ENCODE measurements at places on chromosomes 16 and 17. TPM values are rescaled to one million over a fixed set of nuclear protein-coding genes. Genes with fewer than 3 reads are reported as not detected.

MYO15A gene
- total RNA-seq = not detected

SEPTIN12 gene
- not detected for total RNA-seq

C16orf74 gene
- total RNA-seq = 8.7 TPM

- DNase-seq = no peak
Observed at GRCh38 chr16:15980329-15980728, 30.9 kb downstream of the ABCC1 start.

DNA sequence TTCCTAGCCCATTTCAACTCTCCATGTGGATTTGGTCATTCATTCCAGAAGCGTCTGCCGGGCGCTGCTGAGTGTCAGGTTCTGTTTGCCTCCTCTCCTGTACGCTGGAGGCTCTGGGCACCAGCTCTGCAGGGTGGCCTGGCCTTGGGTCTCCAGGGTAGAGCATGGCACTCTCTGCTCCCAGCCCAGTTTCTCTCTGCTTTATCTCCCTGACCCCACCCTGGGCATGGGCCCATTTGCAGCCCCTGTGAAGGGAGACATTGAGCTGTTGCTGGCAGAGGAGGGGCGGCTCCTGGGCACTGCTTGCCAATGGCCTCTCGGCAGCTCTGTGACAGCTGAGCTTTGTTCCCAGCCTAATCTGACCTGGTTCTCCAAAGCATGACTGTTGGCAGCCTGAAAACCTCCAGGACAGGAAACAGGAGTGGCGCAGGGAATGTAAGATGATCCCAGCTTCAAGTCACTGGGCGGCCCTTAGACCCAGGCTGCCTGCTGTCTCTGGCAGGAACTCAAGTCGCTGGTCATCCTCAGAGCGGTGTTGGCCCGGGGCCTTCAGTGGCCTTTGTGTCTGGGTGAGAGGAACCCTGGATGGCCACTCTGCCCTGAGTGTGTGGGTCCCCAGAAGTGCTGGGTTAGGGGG lies 146.8 kb downstream of the SEC14L1 start:
- DNase-seq = peak; percentile 97

DNA sequence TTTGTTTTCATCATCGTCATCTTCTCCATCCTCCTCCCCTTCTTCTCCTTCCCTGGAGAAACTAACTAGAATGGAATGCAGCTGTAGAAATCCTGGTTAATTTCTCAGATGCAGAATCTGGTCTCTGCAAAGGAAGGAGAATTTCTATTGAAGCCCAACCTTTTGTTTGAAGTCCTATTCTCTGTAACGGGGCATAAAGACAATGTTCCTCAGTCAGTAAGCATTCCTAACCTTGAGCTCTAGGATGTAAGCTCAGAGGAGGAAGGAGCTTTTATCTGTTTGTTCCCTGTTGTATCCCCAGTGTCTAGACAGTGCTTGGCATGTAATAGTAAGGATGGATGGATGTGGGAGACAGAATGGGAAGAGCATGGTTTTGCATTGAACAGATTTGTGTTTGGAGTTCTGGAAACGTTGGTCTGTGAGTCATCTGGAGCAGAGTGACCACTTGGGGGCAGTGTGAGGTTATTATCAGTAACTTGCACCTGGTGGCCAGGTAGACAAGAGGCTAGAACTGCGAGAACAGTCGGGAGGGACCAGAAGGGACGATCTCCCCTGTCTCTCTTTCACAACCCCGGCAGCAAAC lies 363.7 kb downstream of the SNX29 start:
- DNase-seq = no peak

ARL2BP gene
- 467 TPM for total RNA-seq

DNA sequence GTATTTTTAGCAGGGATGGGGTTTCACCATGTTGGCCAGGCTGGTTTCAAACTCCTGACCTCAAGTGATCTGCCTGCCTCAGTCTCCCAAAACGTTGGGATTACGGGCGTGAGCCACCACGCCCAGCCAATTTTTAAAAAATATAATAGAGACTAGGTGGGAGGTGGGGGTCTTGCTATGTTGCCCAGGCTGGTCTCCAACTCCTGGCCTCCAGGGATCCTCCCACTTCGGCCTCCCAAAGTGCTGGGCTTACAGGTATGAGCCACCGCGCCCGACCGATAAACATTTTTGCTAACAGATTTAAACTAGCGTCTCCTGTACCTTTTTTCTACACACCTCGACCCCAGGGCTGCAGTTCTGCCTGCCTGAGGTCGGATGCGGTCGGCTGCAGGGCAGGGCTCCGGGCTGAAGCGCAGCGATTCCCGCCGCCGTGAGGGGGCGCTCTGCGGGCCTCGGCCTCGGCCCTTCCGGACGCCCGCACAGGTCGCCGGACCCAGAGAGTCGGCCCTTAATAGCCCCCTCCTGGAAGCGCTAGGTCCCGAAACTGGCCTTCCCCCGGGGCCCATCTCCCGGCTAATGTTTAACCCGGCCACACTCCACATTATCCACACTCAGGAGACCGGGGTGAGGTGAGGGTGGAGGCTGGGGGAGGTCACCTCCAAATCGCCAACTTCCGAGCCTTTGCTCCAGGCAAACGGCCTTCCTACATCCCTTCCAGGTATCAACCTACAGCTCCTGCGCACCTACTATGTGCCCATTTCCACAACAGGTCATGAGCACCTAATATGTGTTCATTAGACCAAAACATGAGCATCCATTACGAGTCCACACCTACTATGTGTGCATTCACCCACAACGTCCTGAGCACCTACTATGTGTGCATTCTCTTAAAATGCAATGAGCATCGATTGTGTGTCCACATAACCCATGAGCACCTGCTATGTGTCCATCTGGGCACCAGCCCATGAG lies 2.0 kb upstream of the GLIS2 start:
- no peak for DNase-seq

GRCh38 chr17:54085020-54085419 lies 262.3 kb downstream of the KIF2B start:
- DNase-seq = no peak

DNA sequence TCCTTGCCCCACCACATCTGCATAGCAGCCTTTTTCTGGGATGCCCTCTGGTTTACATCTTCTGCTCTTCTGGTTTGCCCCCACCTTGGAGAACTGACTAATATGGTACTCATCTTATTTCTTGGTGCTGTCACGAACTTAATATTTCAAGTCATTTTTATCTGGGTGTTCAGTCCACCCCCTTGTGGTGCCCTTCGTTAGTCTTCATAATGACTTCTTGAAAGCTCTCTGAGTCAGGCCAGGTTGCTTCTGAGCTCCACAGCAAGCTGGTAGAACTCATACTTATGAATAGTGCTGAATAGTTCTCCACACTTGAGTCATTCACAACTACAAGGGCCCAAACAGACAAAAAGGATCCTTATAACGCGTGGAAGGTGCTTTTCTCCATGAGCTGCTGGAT lies 35.8 kb upstream of the TEKT3 start:
- DNase-seq = no peak

DNA sequence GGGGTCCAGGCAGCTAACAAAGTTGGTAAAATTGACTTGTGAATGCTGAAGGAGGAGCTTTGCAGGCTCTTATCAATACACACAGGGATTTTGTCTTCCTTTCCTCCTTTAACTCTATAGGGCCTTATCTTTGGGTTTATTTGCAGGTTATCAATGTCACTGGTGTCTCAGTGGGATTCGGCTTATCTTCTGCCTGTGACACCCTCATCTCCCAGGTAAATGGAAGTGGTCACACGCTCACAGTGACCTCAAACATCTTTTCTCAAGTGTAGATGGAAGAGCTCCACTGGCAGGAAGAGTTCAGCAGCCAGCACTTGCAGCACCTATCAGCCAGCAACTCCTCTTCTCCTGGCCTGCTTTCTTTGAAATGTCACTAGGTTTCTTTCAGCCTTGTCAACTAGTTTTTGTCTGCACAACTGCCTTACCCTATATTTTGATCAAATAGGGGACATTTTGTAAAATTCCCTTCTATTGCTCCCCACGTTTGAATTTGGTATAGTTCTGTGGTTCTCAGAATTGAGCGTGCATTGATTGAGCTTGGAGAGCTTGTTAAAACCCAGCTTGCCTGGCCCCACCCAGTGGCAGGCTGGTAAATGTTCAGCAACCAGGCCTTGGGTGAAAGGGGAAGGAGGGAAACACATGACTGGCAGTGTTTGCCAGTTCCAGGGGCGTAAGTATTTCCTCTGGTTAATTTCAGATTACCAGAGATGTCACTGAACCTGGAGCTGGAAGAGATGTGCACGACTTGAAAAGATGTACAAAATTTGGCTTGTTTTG lies 12.8 kb downstream of the SLC47A1 start:
- no peak for DNase-seq

DNA sequence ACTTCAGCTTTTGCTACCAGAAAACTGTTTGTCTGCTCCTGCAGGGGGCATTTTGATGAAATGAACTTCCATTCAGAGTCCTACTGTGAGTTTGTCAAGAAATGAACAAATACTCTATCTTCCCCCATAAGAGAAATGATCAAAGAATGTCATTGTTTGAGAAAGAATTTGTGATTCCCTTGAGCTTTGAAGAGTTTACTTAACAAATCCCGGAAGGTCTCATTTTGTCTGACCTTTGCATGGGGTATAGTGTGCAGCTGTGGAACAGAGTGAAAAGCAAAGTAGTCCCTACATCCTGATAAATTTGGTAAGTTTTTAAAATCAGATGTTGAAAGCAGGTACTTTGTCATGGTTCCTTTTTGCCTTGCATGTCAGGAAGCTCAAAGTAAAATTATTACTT lies 178.0 kb downstream of the ABCC12 start:
- DNase-seq = no peak

GRCh38 chr17:73284354-73284753 lies 22.7 kb upstream of the CPSF4L start:
- no peak for DNase-seq

- DNase-seq = no peak
Observed at GRCh38 chr17:4533523-4534504, 21.4 kb downstream of the MYBBP1A start.

GRCh38 chr16:74601126-74601871 lies 5.6 kb downstream of the GLG1 start:
- DNase-seq = no peak

Data from MG63 (cell line).